ENCODE measurements at places on chromosomes 5 and 9.

- no peak for DNase-seq
Observed at GRCh38 chr5:40046792-40047191, 622.0 kb upstream of the DAB2 start.

- no peak for DNase-seq
Observed at GRCh38 chr9:128180001-128180400, 11.4 kb downstream of the CIZ1 start.

DNA sequence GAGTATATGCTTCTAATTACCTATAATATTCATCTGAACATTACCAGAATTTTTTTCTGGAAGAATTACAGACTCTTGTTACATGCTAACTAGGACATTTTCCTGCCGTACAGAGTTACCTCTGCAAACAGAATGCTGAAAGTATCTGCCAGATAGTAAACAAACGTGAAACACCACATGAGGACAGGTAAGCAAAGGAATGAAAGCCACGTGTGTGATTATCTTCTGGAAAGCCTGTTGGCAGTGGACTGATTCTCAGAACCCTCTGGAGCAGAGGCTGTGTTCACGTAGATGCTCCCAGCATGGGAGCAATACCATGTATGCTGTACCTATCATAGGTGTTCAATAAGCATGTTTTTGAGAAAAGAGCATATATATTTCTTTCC is 472.6 kb downstream of the ENC1 start:
- no peak for DNase-seq

- no peak for DNase-seq
Observed at GRCh38 chr5:24525414-24525813, 119.4 kb downstream of the CDH10 start.

DNA sequence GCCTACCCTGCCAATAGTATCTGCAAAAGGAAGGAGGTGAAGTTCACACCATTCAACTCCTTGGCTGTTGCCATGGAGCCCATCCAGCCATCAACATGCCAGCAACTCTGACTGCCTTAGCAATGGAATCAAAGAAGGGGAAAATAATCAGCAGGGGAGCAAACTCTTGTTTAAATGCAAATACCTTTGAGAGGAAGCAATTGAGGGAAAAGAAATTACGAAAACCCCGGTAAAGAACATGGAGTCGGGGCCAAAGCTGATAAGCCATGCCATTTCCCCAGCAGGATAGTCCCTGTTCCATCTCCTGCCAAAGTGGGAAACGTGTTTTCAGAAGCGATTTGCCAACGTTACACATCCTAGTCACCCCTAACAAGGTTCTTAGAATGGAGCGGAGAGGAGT is 69.0 kb downstream of the MFAP3 start:
- DNase-seq: peak; percentile 5

- no peak for DNase-seq
Observed at GRCh38 chr9:38359689-38360385, 32.7 kb upstream of the ALDH1B1 start.

DNA sequence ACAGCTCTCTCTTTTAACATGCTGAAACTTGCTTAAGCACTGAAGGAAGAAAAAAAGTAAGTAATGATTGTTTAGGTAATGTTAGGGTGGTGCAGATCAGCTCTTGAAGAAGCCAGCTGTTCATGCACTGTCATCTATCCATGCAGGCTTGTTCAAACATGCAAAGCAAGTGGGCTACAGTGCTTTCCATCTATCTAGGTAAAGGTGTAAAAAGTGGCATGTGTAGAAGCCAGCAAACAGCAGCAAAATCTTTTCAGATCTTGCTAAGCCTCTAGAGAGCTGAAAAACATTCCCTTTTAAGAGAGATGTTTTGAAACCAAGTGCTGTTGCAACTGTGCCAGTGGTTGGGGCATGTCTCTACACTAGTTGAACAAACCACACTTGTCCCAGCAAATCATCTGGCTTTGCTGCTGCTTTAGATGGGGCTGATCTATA is 214.4 kb downstream of the EFNA5 start:
- DNase-seq: no peak

- DNase-seq: no peak
Observed at GRCh38 chr5:166979307-166979895, 1312.0 kb upstream of the WWC1 start.

GRCh38 chr5:181151146-181151545 is 3.8 kb downstream of the OR2V2 start:
- DNase-seq: no peak

DNA sequence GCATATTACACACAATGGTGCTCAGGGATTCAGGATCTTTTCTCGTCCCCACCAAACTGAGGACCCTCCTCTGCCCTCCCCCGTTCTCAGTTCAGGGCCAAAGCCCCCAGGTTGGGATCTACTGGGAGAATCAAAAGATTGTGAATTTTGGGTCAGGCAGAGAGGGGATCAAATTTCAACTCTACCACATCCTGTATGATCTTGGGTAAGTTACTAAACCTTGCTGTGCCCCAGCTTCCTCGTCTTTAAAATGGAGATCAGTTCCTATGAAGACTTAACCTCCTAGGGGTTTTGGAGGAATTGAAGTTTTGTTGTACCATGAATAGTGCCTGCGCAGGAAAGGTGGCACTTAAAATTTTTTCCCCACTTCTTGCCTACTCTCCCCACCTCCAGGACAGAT is 62.4 kb downstream of the RAI14 start:
- DNase-seq: no peak

- no peak for DNase-seq
Observed at GRCh38 chr5:37668524-37669047, 171.3 kb downstream of the GDNF start.

DNA sequence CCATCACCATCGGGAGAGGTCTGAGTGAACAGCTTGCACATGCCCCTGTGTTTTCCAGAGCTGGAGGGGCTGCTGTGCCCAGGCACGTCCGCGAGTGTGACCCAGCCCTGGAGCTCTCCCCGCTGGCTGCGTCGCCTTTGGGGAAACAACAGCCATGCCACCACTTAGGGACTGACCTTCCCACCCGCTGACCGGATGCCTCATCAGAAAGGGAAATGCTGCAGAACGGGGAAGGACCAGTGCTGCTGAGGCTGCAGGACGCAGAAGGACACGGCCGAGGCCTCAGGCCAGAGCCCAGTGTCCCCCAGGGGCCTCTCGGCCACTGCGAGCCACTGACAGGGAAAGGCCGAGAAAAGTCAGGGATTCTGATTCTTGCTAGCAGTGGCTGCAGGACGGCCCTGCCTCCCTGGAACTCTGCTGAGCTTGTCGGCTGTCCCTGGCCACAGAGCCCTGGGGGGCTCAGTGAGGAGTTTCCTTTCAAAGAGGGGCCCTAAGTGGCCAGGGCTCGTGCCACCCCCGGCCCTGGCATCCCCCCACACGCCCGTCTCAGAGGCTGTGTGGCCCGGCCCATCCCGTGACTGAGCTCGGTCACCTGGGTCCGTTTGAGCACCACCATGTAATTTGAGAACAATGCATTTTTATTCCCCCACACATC is 130.8 kb downstream of the ZNF354C start:
- DNase-seq: no peak

DNA sequence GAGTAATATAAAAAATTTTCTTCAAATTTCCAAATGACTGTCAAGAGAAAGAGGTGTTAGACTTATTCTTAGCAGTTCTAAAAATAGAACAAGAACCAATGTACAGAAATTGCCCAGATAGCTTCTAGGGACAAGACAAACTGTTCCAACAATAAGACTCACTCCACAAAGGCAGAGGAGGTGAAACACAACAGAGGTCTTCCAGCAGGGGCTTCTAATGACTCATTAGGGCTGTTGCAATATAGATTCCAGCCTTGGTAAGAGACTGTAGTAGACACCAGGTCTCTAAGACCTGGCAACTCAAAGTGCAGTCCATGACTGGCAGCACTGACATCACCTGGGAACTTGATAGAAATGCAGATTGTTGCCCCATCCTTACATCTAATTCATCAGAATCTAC is 134.6 kb upstream of the VLDLR start:
- DNase-seq: no peak

- DNase-seq: peak; percentile 12
Observed at GRCh38 chr9:72203205-72203803, 54.1 kb downstream of the GDA start.

- no peak for DNase-seq
Observed at GRCh38 chr9:81498576-81498975, 190.8 kb downstream of the TLE1 start.

GRCh38 chr5:145347026-145347616 is 488.0 kb downstream of the PRELID2 start:
- DNase-seq: no peak

DNA sequence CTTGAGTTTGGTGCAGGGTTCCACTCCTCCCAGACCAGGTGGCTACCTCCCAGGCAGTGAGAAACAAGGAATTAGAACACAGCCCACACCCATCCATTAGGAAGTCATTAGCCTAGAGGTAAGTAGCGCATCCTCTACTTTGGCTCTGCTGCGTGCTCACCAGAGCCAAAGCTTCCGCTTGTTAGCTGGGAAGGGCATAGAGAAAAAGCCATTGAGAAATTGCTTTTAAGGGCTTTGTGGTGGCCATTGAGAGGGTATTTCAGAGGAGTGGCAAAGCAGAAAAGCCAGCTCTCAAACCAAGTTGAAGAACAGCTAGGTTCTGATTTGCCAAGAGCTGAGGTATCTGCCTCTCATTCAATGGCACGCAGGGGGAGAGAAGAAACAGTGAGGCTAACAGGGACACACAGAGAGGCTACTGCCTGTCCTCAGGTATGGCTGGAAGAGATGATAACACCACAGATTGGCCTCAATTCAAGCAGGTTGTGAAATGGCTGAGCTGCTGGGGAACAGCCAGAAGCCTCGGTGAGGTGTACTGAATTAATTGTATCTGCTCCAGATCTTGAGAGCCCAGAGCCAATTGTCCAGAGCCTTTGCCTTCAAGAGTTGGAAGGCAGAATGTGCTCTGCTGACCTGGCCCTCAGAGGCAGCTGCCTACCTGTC is 119.4 kb downstream of the NTRK2 start:
- DNase-seq: no peak

GRCh38 chr9:124284940-124285441 is 27.2 kb downstream of the NEK6 start:
- DNase-seq: peak; percentile 55

DNA sequence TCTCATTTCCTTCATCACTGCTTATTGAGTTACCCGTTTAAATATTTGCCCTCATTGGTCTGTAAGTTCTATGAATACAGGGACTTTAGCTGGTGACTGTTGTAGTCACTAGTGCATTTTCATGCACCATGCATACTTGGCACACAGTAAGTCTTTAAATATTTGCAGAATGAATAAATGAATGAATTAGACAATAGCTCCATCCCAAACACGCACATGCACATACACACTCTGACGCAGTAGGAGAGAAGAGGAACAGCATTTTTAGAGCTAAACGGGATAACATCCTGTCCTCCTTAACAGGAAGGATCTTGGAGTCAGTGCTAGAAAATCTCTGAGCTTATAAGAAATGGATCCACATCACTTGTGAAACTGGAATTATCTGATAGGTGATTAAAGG is 447.7 kb downstream of the KIF4B start:
- no peak for DNase-seq

DNA sequence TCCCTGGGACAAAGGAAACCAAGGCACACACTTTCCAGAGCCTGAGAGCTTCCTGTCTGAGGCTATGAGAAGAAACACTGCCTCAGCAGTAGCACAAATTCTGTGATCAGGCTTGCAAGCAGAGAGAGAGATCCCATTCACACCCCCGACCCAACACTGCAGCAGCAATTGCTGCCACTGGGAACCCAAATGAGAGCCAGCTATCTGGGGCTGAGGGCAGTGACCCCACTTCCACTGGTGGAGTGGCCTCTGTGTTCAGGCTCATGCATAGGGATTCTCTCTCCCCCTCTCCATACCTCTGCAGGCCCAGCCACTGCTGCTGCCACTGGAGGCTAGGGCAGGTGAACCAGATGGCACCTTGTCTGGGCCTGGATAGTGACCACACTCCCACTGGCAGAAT is 95.2 kb downstream of the TMEM232 start:
- no peak for DNase-seq

GRCh38 chr5:173680660-173681242 is 64.3 kb upstream of the BOD1 start:
- no peak for DNase-seq

GRCh38 chr5:25095261-25095660 is 450.5 kb upstream of the CDH10 start:
- no peak for DNase-seq

- no peak for DNase-seq
Observed at GRCh38 chr5:169200125-169200778, 100.7 kb downstream of the SLIT3 start.

GRCh38 chr9:37212435-37212834 is 92.1 kb downstream of the ZCCHC7 start:
- no peak for DNase-seq

DNA sequence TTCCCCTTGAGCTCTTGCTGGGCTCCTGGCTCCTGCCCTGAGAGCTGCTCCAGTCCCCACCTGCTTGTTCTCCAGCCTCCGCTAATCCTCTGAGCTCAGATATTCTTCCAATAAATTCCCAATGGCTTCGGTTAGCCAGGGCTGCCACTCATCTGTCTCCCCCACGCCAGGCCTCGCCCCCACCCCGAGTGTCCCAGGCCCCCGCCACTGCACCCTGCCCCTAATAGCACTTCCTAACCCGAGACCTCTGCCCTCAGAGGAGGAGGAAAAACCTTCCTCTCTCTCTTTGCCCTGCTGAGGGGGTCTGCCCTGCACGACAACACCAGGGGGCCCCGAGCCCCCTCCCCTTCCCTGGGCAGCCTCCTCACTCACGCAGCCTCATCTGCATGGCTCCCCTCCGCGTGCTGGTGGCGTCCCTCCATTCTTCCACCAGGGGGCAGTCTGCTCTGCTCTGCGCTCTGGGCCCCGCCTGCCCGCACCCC is 5.4 kb upstream of the LCN15 start:
- peak; percentile 33 for DNase-seq

DNA sequence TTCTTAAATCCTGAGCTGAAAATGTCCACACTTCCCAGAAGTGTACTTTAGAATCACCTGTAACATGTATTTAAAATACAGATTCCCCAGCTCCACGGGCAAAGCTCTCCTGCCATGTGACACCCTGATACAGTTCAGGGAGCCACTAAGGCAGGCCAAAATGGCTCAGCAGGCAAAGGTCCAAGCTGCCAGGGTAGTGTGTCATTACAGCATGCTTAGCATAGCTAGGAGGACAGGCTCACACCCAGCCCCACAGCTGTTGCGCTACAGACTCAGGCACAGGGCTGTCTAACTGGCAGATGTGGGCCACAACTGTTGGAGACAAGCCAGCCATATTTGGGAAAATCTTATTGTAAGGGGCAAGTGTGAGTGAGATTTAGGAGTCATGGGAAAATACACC is 73.0 kb downstream of the C9orf85 start:
- no peak for DNase-seq

GRCh38 chr5:37015795-37016666 is 139.5 kb downstream of the NIPBL start:
- DNase-seq: no peak

GRCh38 chr5:141618030-141618803 is 583 bp downstream of the DIAPH1 start:
- no peak for DNase-seq

DNA sequence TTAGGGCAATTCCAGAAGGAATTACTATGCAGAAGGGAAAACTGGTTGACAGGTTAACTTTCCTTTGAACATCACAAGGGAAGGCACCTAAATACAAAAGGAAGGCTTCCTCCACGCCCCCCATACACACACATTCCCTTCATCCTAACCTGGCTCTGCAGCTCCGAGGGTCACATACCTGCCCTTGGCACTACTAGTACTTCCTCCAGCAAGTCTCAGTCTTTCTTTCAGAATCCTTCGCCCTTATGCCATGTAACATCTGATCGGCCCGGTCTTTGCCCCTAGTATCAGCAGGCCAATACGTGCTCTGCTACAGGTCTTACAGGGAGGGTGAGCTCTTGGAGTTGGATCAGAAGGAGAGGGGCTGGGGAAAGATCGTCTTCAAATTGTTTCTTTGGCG is 1.6 kb upstream of the MARCHF6 start:
- DNase-seq: no peak

GRCh38 chr5:112923988-112924387 is 2.0 kb upstream of the REEP5 start:
- no peak for DNase-seq

Measured in head of caudate nucleus (tissue), 42 donors.